ENCODE measurements at places on chromosomes 2 and 18. TPM values are rescaled to one million over a fixed set of nuclear protein-coding genes. Genes with fewer than 3 reads are reported as not detected.

DSC2 gene
- 141 TPM for total RNA-seq

FAM110C gene
- 14.2 TPM for total RNA-seq

SERPINB4 gene
- total RNA-seq = not detected

TTC32 gene
- 14.0 TPM for total RNA-seq

AQP12A gene
- total RNA-seq = 9.7 TPM

FBXO15 gene
- not detected for total RNA-seq

INHA gene
- total RNA-seq = not detected

SCYGR1 gene
- not detected for total RNA-seq

ALPG gene
- total RNA-seq = 0.54 TPM

KCNK3 gene
- total RNA-seq = 11.0 TPM

ATAD2B gene
- 38.5 TPM for total RNA-seq

OTOF gene
- total RNA-seq = not detected

MALT1 gene
- 19.5 TPM for total RNA-seq

DLX1 gene
- total RNA-seq = 0.79 TPM

NYAP2 gene
- total RNA-seq = 0.09 TPM

IL1F10 gene
- not detected for total RNA-seq

LONRF2 gene
- total RNA-seq = 19.9 TPM

C2orf15 gene
- 3.5 TPM for total RNA-seq

HAAO gene
- 38.4 TPM for total RNA-seq

MREG gene
- total RNA-seq = 8.5 TPM

UGT1A5 gene
- 6.5 TPM for total RNA-seq

DCDC2C gene
- total RNA-seq = not detected

PLEKHM3 gene
- 9.7 TPM for total RNA-seq

KCNS3 gene
- 21.6 TPM for total RNA-seq

VSNL1 gene
- 2.1 TPM for total RNA-seq

DSG3 gene
- total RNA-seq = 0.14 TPM

COLEC12 gene
- 4.7 TPM for total RNA-seq

ITM2C gene
- total RNA-seq = 1,048 TPM

SDC1 gene
- total RNA-seq = 65.3 TPM

Data from mucosa of descending colon (tissue), 3 donors.